ENCODE measurements at places on chromosomes 11 and 22.

- no peak for DNase-seq
These were observed 7.5 kb upstream of the LIN7C start for GRCh38 chr11:27514076-27514475.

GRCh38 chr22:44261164-44261860, 51.4 kb downstream of the SHISAL1 start:
- no peak for DNase-seq

GRCh38 chr11:120296554-120296953, 28.5 kb upstream of the TLCD5 start:
- DNase-seq, result no peak

DNA sequence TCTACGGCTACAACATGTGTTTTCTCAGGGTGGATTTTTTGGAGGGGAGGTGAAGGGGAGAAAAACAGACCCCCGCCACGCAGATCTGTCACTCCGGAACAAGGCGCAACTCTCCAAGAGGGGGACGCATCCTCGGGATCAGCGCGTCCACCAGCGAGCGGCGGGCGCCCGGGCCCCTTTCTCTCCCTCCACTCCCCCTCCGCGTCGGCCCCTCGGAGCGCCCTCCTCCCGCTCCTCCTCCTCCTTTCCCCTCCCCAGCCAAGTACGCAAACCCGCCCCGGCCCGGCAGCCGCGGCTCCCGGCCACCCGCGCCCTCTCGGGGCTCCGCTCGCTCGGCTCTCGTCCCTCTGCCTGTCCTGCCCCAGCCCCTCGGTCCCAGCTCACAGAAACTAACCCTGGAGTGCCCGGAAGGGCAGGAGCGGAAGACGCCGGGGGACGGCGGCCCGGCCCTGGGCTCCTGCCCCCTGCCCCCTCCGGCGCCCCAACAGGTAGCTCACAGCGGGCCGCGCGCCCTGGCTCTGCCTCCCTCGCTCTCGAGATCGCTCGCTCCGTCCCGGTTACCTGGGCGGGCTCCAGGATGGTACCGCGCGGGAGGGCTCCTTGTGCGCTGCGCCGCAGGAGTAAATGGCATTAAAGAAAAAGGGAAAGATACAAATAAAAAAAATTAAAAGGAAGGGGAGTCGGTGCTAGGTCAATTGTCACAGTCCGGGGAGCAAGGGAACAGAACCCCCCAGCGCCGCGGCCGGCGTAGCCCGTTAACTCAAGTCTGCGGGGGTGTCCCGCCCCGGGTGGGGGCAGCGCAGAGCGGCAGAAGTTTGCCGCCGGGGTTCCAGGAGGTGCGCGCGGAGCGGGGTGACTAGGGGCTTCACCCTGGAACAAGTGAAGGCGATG, 131.4 kb upstream of the C11orf58 start:
- DNase-seq, result peak; percentile 29
